ENCODE measurements at places on chromosomes 11 and 22. TPM values are rescaled to one million over a fixed set of nuclear protein-coding genes. Genes with fewer than 3 reads are reported as not detected.

The ARHGAP20 gene
- 6.2 TPM for total RNA-seq

The ZNF70 gene
- total RNA-seq: 4.9 TPM

The RTN4R gene
- 0.59 TPM for total RNA-seq

The VSIG10L2 gene
- total RNA-seq: not detected

The ADORA2A gene
- total RNA-seq: 4.1 TPM

The MOGAT2 gene
- not detected for total RNA-seq

The ROBO3 gene
- total RNA-seq: 13.7 TPM

The EP300 gene
- total RNA-seq: 64.9 TPM

The GPR83 gene
- under 0.01 TPM for total RNA-seq

The KCNE3 gene
- 0.37 TPM for total RNA-seq

Data from subcutaneous preadipocyte (primary cell).